ENCODE measurements at places on chromosomes 5 and 9.

DNA sequence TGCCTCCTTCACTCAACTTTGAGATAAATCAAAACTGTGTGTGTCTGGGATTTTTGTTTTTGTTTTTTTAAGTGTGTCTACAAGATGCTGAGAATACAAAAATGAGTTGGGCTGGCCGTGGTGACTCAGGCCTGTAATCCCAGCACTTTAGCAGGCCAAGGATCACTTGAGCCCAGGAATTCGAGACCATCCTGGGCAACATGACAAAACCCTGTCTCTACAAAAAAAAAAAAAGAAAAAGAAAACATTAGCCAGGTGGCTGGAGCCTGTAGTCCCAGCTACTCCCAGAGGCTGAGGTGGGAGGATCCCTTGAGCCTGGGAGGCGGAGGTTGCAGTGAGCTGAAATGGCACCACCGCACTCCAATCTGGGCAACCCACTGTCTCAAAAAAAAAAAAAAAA lies 21.0 kb downstream of the HNRNPK start:
- no peak for DNase-seq

GRCh38 chr5:110611817-110612216 lies 114.7 kb downstream of the TMEM232 start:
- DNase-seq: no peak

DNA sequence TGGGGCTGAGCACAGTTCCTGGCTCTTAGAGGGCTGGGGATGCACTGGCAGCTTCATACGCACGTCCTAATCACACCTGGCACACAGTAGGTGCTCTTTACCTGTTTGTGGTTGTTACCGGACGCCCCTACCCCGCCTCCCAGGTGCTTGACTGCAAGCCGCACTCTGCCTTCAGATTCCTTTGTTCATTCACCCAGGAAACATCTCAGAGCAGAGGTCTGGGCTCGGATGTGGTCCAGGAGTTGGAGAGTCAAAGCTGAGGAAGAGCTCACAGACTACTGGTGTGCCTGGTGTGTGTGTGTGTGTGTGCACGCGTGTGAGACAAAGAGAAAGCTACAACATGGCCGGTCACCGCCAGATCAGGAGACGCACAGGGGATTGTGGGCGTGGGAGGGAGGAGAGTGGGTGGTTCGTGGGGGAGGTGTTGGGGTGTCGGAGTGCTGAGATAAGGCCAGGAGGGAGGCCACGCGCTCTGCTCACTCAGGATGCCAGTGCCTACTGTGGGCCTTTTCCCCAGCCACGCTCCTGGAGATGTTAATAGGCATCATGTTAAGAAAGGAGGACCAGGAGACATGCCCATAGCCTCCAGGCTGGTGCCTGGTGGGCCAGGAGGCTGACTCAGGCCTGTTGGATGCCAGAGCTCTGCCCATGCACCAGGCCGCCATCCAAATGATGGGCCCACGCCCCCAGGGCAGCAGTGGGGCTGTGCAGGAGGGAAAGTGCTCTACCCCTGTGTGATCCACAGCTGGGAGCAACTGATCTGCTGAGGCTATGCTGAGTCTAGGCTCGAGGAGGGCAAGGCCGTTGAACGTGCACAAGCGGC lies 39.9 kb downstream of the CRB2 start:
- DNase-seq: no peak

DNA sequence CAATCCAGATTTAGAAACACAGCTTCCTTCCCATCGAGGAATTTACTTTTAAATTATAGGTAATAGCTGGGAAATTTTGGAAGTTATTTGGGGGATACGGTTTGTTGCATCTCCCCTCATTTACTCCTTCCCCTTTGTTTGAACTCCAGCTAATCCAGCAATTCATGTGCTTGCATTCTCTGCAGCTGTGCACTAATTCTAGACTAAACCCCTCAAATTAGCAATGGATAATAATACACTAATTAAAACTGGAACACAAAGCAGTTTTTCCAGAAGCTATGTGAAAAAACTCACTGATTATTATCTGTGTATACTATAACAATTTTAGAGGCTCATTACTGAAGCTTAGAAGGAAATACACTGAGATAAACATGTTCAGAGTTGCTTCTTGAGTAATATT lies 751.2 kb upstream of the ZNF608 start:
- no peak for DNase-seq

DNA sequence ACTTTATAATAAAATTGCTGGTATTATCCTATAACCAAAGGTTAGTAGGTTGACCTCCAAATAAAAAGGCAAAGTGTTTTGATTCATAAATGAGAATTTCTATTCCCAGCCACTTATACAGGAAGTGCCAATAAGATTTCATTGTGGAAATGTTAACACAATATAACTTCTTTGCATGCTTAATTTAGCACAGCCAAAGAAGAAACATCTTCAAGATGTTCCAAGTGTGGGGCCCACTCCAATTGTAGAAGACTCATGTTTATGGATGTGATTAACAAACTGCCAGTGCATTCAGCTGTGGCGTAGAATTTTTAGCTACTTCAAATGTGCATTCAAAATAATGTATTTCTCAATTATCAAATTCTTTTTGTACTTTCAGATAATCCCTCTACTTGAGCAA lies 402.3 kb downstream of the DEPDC1B start:
- no peak for DNase-seq

- no peak for DNase-seq
These were observed 205.2 kb downstream of the CSNK1G3 start for GRCh38 chr5:123717139-123717538.

GRCh38 chr5:8831251-8831650 lies 714.6 kb downstream of the SEMA5A start:
- no peak for DNase-seq

DNA sequence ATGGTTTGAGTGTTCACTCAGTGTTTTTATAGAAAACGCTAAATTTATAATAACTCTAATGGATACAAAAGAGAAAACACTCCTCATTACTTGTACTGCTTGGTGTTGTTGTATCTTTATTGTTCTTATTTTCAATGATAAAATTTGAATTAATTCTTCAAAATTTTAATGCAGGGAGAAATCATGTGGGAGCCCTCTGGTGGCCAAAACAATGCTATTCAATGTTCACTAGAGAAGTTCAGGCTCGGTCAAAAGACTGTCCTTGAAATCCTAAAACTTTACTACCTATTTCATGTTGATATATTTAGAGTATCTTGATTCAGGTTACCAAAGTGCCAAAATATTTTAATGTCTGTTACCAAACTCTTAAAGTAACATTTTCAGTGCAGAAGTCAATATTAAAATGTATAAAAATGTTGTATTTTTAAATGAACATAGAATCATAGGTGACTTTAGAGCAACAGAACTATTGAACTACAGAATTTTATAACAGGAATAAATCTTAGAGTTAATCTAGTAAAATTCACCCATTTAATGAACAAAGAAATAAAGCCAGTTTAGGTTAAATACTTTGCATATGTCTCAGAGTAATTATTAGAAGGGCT lies 1259.8 kb downstream of the PTPRD start:
- no peak for DNase-seq

DNA sequence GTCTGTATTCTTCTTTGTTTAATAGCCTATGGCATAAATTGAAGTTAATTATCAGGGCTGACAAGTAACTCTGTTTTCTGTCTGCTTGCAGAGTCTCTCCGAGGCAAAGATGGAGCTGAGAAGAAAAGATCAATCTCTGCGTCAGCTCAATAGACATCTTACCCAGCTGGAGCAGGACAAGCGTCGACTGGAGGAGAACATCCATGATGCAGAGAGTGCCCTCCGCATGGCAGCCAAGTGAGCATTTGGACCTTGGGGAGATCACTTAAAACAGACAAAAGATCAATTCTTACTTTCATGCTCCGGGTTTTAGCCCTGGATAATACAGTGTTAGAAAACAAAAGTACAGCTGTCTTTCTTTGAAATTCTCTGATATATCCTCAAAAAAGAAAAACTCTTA lies 293.8 kb downstream of the CCDC171 start:
- no peak for DNase-seq

GRCh38 chr5:76831110-76831452 lies 12.3 kb downstream of the F2RL1 start:
- DNase-seq: no peak

DNA sequence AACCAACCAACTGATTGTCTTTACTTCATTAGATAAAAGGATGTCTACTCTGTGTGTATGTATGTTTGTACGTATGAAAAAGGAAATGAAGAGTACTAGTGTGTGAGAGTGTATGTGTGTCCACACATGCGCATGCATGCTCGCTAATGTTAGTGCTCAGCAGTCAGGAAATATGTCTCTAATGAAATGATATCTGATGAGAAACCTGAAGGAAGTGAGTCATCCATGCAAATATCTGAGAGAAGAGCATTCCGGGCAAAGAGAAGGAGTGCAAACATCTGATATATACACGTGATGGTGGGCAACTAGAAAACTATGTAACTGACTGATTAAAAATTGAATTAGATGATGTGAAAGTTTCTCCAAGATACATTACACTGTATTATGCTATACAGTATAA lies 29.6 kb upstream of the UGCG start:
- no peak for DNase-seq

- DNase-seq: no peak
These were observed 1.3 kb downstream of the ZNF131 start for GRCh38 chr5:43121913-43122484.

DNA sequence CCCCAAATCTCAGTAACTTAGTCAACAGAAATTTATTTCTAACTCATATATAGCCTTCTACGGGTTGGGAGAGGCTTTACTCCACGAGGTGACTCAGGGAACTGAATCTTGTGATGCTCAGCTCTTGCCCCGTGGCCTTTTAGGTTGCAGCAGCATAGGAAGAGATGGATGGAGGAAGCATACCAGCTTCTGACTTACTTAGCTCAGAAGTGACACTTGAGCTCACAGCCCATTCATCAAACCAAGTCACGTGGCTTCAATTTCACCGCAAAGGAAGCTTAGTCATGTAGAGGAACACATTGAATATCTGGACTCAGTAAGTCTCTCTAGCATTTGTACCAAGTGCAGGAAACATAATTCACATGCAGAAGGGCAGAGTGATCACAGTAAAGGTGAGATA lies 124.1 kb upstream of the KCNN2 start:
- DNase-seq: no peak

- DNase-seq: no peak
These were observed 50.6 kb downstream of the LHFPL2 start for GRCh38 chr5:78597974-78598371.

DNA sequence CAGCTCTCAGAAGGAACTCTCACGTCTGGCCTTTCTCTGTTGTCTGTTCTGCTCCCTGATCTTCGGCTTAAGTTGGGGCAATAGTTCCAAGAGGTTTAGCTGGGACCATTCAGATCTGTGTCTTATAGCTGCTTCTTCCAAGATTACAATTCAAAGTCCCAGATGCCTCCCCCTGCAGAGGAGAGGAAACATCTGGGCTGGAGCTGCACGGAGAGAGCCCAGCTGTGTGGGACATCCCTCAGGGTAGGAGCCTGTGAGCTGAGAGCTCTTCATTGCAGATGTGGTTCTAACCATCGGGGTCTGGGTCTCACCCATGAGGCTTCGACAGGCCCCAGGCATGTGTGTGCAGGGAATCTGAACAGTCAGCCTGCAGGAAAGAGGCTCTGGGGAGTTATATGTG lies 9.0 kb upstream of the PHF19 start:
- no peak for DNase-seq

- DNase-seq: no peak
These were observed 15.6 kb upstream of the GNA14 start for GRCh38 chr9:77663754-77664153.

GRCh38 chr9:130946766-130947617 lies 7.9 kb upstream of the FIBCD1 start:
- DNase-seq: no peak

DNA sequence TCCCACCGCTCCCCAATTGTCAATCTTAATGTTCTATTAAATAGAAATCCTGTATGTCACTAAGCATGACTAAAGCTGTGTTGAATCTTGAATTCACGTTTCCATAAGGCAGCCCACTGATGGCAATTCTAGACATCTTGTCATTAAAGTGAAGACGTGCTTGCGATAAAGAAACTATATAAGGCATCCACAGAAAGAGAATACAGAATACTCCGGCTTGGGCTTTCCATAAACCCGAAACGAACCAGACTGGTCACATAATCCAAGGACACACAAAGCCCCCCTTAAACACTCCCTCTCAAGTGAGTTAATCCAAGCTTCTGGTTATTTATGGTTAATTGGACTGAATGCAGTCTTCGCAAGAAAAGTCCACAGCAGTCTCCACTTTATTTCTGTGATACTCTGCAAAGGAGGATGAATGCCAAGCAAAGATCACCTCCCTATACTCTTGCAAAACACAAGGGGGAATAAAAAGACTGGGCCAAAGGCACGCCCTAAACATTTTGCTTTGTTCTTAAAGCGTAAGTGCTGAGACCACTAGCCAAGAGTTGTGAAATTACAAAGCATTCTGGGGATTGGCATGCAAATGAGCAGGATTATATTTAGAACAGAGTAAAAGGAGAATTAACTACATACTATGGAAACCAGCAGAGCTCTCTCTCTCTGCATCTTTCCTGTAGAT lies 54.7 kb downstream of the DPYSL3 start:
- DNase-seq: no peak

DNA sequence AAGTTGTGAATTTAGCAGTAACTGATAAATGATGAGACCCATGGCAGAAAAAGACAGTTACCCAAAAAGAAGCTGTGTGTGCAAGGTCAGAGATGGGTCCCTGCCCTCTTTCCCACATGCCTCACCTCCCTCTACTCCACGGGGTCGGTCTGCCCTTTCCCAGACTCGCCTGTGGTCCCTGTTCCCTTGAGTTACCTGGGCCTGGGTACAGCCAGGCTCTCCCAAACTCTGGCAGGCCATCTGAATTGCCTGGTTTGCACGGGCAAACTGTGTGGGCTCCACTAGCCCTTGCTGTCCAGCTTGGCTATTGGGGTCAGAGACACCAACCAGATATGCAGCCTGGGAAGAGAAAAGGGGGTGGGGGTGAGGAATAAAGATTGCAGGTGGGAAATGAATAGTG lies 18.4 kb upstream of the TPM2 start:
- DNase-seq: no peak

DNA sequence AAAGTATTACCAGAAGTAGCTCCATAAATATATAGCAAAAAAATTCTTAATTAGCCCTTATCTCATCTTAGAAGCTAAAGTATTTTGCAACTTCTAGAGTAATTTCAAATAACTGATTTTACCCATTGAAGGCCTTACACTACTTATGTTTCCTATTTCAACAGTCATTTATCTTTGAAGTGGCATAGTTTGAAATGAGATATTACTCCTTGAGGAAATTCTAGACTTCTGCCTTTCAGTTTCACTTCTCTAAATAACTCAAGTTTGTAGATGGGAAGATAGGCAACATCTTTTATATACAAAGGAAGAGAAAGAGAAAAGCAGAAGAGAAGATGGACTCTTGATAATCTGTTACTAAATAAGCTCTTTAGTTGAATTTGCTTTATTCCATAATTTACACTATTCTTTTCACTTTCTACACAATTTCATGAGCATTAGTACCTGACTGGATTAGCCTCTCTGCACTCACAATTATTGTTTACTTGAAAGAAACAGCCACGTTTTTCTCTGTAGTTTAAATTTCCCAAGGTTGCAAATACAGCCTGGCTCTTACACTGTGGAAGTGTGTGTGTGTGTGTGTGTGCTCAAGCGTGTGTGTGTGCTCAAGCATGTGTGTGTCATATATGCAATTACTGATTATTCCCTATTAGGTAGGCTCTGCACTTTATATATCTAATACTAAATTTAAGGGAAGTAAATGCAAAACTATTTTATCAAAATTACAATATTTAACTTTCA lies 60.6 kb upstream of the EMB start:
- no peak for DNase-seq

GRCh38 chr9:121651295-121652020 lies at the start of gene DAB2IP:
Gene DAB2IP (plus strand): TSS chr9:121651634. CDS start chr9:121651776, 142 bp downstream.
- DNase-seq: no peak

GRCh38 chr9:85742597-85742936 lies 813 bp upstream of the AGTPBP1 start:
- no peak for DNase-seq

GRCh38 chr5:83518319-83519061 lies 46.9 kb downstream of the VCAN start:
- no peak for DNase-seq
